Stimulated activated CD4-positive, alpha-beta T cell treated with anti-CD3 and anti-CD28 coated beads, Interleukin-12 subunit alpha, Interleukin-12 subunit beta, amount 100 ng/mL, for 24 hours (primary cell): ENCODE measurements at places on chromosomes 1 and 21.

DNA sequence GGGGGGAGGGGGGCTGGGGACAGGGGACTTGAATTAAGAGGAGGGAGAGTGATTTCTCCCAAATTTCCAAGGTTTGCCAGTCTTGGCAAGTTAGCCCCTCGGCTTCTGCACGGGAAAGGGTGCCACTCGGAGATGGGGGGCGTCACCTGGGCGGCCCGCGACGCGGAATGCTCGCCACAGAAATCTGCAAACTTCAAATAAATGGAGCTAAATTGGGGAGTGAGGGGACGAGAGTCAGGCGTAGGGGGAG lies 885 bp upstream of the SSBP3 start:
- DNase-seq, result no peak

DNA sequence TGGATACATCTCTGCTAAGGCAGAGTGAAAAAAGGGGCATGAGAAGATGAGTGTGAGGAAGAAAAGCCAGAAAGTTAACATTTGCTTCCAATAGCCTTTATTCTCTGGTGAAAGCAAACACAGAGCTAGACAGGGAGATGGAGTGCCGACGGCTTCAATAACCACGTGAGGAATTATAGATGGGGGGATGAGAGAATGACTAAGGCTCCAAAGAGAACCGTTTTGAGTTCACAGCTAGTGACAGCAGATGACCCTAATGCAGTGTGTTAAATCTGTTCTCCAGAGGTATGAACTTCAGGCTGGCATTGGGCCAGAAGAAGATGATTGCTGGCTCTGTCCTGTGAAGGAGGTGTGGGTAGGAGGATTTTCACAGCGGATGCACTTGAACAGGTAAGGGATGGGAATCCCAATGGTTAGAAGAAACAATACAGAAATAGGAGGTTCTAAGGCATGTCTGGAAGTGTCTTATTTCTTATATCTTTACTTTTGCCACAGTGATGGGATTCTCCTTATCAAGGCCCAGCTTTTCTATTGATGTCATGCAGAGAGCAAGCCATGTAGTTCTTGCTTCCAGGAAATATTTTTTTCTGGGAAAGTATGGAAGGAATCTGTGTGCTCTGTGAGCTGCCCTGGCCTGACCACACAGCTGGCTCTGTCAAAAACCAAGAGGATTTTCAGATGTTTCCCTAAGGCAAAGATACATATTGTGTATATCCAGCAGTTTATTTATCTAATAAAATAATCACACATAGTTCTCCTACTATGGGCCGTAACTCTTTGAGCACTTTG lies 573.8 kb downstream of the LTN1 start:
- DNase-seq, result no peak

DNA sequence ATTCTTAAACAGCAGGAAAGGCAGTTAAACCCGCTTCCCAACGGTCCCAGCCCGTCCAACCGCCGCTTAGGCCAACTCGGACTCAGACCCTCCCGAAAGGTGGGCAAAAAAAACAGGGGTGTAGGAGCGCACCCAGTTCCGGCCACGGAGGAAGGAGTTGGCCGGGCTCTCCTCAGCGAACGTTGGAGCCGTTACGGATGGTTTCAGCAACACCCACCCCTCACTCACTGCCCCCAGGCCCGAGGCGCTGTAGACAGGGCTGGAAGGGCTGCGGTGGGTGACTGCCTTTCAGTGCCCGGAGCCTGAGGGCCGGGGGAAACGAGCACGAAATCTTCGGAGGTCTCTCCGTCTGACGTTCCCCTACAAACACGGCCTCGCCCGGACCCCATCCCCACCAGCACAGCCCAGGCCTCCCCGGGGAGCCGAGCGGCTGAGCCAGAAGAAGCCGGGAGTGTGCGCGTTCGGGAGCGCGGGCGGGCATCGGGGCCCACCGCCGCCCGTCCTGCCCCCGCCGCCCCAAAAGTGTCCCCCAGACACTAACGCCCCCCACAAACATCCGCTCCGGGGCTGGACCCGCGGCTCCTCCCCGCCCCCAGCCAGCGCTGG lies 1.3 kb downstream of the KDM5B start:
- DNase-seq, result no peak

GRCh38 chr1:15742339-15742801 lies at the start of gene TMEM82:
Gene TMEM82, plus strand, starts transcription at chr1:15742499. Its CDS starts 61 bp downstream, at chr1:15742560.
- no peak for DNase-seq

GRCh38 chr1:40252601-40253000 lies 4.9 kb downstream of the TMCO2 start:
- DNase-seq, result no peak
